ENCODE measurements at places on chromosomes 5 and 9.
A peak's percentile ranks its signal among the peaks of the same experiment; 100 is the strongest.

DNA sequence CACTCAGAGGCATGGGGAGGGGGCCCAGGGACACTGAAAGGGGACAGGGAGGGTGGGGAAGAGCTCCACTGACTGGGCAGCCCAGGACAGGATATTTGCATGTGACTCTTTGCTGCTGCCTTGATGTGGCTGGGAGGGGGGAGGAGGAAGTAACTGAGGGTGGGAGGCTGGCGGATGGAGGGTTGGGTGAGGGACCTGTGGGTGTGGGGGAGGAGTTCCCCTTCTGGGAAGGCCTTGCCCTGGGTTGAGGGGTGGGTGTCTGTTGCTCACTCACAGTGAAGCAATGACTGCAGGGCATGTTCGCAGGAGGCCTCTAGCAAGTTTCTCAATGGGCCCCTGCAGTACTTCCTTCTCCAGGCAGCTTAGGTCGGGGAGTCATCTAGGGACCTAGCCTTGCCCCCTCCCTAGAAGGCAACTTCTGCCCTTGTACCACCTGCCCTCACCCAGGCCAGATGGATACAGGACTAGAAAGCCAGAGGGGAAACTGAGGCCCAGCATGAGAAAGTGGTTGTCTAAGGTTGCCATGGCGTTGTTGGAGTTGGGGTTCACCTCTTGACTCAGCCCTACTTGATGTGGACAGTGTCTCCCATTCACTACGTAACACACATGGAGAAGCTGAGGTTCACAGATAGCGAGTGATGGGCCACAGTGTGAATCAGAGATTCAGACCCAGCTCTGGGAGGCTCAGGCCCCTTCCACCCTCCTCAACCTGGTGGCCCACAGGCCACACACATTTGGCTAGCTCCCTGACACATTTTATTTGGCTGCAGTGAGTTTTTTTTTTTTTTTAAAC, 3.0 kb downstream of the GRK6 start:
- DNase-seq: no peak

- DNase-seq: peak; percentile 25
Measured at GRCh38 chr9:126379661-126380360, 53.2 kb downstream of the MVB12B start.

- no peak for DNase-seq
Measured at GRCh38 chr5:124888622-124889485, 142.4 kb upstream of the ZNF608 start.

DNA sequence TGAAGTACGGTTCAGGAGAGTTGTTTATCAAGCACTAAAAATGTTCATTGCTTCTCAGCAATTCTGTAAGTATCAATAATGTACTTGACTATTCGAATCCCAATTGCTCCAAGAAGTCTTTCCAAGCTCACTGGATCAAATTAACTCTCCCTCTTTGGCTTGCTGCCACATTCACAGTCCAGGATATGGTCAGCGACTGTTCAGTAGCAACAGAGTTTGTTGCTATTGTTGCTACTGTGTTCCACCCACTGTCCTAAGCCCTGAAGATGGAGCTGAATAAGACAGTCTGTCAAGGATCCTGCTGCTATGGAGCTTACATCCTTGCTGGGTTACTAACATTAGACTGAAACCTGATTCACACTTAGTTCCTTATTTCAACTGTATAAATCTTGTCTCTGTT, 110.8 kb downstream of the FGF10 start:
- no peak for DNase-seq

DNA sequence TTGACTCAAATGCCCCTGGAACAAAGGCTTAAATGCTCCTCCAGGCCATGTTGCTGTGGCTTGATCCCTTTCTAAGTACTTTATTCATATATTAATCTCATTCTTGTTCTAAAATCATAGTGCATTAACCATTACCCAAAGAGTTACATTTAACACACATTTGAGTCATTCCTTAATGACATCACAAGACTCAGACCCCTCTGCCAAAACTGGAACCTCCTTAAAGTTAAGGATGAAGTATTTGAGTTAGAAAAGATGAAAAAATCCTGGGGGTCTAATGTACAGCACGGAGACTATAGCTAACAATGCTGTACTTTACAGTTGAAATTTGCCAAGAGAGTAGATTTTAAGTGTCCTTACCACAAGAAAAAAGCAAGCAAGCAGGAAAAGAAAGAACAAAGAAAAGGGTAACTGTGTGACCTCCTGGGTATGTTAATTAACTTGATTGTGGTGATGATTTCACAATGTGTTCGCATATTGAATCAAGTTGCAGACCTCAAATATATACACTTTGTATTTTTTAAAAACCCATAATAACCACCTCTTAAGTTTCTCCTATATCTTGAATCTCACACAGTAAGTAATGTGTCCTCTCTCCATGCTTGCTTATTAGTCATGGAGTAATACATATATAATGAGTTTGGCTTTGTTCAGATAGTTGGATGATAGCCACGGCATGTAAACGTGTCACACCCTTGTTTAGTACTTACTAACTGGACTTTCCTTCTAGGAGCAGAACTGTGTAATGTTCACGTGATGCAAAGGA, 376.9 kb downstream of the SEMA5A start:
- no peak for DNase-seq

GRCh38 chr5:178630475-178630930, 3.7 kb upstream of the CLK4 start:
- peak; percentile 27 for DNase-seq

DNA sequence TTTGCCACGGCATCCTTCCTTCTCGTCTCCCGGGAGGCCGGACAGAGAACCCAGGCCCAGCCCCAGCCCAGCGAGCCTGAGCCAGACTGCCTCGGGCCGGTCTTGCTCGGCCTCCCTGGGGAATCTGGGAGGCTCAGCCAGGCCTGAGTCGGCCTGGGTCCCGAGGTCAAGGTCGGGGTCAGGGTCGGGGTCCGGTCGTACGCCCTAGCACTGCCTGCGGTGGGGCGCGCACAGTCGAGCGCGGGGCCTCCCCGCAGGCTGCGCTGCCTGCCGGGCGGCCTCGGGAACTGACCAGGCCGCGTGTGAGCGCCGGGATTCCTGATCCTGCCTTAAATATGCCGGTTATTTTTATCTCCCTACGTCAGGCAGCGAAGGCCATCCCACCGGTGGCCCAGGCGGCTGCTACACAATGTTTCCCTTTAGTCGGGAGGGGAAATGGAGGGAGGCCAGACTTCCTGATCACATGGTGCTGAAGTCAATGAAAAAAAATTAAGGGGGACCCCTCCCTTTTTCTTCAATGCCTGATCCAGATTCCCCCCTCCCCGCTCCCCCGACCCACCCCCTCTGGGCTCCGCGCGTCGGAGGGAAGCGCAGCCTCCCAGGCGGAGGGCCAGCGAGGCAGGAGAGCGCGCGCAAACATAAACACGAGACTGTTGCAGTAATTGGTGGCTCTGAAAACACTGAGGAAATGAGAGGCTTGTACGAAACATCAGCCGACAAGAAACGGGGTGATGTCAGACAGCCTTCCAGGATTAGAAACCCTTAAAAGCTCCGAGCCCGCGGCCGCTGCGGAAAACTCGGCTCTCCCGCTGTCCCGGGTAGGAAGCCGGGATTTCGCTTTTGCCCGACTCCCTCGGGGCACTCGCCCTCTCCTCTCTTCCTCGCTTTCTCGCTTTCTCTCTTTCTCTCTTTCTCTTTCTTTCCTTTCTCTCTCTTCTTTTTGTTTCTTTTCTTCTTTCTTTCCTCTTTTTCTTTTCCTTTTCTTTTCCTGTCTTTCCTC, 148.2 kb upstream of the KLF4 start:
- DNase-seq: peak; percentile 52

DNA sequence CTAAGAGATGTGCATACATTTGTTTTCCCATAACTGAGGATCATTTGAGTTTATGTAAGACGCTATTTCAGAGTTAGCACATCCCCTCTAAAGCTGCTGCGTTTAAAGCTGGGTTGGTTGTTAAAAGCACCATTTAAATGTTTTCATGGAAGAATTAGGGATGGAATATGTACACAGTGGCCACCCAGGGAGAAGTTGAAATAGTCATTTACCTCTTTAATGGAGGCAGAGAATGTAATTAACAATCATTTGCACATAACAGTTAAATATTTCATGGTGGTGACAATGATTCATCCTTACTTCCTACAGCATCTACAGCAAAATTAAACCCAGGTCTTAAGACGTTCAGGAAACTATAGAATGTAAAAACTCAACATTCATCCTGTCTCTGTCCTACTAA, 100.3 kb downstream of the KIF4B start:
- no peak for DNase-seq

- no peak for DNase-seq
Measured at GRCh38 chr9:33306037-33306436, 15.7 kb downstream of the NFX1 start.

DNA sequence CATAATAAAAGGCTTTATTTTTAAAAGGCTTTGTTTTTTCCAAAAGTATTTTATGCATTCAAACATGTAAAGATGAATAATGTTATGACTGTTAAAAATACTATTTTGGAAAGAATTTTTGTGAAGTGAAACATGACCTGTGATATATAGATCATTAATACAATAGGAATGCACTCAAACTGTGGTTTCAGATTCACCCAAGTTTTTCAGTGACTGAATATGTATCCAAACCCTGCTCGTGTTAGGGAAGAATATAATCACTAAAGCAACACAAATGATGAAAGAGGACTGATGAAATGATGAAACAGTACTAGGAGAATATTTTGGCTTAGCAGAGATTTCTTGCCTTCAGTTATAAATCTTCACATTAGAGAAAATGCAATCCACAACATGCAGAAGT, 278.0 kb downstream of the ADAMTS6 start:
- DNase-seq: peak; percentile 26

- no peak for DNase-seq
Measured at GRCh38 chr5:14308384-14309154, 165.4 kb downstream of the TRIO start.

GRCh38 chr5:144028058-144028457, 142.4 kb downstream of the YIPF5 start:
- no peak for DNase-seq

DNA sequence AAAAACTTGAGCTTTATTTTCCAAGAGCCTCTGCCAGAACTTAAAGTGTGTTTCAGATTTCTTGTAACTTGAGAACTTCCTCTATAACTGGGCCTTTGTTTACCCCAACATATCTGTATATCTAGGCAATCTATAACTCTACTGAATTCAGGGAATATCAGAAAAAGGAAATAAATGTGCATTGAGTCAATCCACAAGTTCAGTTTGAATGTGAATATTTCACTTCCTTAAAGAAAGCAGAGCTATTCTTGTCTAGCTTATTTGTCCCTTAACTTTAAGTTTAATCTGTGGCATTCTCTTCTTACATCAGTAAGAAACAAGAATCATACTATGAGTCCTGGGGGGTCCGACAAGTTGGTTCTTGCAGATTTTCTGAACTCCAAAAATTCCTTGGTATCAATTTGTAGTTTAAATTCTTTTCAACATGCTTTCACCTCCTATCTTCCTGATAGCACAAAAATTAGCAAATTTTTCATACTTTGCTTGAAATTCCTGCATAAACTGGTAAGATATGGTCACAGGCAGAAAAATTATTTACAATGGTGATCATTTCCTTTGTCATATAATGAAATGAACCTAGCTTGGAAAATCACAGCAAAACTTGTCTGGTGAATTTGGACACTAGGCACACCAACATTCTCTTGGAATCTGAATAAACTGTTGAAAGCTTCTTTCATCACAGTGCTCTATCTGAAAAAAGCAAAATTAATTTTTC, 19.8 kb upstream of the ITGA1 start:
- DNase-seq: no peak

GRCh38 chr5:120153551-120153950, 310.5 kb upstream of the PRR16 start:
- DNase-seq: no peak

GRCh38 chr5:38871790-38872551, 26.2 kb downstream of the OSMR start:
- peak; percentile 83 for DNase-seq

GRCh38 chr9:127184641-127185040, 62.2 kb upstream of the ANGPTL2 start:
- DNase-seq: no peak

DNA sequence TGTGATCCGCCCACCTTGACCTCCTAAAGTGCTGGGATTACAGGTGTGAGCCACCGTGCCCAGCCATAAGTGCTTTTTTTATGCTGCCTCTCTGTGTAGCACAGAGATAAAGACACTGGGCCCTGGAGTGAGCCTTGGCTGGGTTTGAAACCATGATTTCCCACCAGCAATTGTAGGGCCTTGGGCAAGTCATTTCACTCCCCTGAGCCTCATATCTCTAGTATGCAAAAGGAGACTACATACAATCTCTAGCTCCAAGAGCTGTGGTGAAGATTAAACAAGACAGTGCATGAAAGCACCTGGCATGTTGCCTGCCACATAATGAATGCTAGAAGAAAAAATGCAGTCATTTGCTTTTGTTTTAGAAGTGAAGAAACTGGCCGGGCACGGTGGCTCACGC, 3.9 kb downstream of the FABP6 start:
- DNase-seq: no peak

- no peak for DNase-seq
Measured at GRCh38 chr5:78920604-78921003, 64.5 kb downstream of the ARSB start.

GRCh38 chr5:116446356-116447005, 128.1 kb downstream of the SEMA6A start:
- DNase-seq: no peak

DNA sequence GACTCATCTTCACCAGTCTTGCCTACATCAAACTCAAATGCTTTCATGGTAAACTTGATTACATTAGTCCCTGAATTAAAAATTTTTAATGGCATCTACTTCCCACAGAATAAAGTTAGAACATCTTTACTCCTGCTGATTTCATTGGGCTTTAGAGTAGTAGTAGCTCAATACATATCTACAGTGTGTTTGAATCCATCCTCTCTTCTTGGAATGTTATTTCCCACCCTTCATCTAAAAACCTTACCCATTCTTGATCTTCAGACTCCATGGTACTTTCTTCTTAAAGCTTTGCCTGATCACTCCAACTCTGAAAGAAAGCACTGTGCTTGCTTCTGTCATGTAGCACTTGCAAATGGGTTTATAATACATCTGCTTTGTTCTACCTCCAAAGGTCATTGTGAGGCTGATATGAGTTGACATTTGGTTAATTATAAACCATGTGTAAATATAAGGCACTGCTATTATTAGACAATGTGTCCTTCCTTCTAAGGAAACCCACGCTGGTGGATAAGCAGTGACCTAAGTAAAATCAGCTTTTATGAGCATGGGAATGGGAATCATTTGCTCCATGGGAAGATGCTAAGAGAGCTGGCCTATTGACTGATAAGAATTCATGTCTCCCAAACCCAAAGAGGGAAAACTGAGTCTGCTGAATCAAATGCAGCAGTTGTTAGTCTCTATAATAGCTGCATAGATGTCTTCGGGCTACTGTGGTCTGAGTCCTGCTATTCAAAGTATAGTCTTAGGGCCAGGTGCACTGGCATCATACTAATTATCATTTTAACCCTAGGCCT, 7.5 kb upstream of the PRLR start:
- no peak for DNase-seq

DNA sequence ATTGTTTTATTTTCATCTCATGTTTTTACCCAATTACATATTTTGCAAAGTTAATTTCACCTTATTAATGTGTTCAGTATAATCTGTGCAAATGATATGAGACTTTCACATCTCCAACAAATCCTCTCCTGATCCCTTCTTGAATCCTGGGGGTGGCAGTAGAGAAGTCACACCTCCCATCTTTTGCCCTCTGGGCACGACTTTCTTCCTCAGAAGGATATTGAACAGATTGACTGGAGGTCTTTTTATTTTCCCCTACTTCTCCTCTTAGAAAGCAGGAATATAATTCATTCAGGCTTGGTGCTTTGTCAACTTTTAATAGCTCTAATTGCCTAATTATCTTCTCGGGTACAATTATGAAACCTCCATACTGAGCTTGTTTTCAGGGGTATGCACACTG, 1037.1 kb upstream of the NUDT12 start:
- DNase-seq: no peak

All from urothelium cell line (cell line).